ENCODE measurements at places on chromosomes 2 and 18.
A peak's percentile ranks its signal among the peaks of the same experiment; 100 is the strongest.

GRCh38 chr2:80288576-80288975, 16.0 kb downstream of the LRRTM1 start:
- no peak for DNase-seq

- DNase-seq = no peak
These were observed 52.2 kb downstream of the CRACDL start for GRCh38 chr2:98883780-98884211.

DNA sequence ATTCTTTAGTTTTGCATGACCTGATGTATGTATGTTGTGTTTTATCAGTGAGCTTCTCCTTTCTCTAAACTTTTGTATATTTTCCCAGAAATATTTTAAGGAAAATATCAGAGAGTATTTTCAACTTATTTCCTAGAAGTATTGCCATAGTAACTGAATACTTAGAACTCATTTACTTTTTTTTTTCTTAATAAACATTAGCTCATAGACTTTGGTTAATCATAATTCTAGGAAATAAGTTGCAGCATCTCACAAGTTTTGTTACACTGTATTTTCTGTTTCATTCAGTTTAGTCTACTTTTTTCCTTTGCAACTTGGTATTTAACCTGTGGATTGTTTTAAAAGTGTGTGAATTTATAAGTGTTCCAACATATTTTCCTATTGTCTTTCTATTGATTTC, 27.5 kb downstream of the SMCHD1 start:
- DNase-seq = no peak

DNA sequence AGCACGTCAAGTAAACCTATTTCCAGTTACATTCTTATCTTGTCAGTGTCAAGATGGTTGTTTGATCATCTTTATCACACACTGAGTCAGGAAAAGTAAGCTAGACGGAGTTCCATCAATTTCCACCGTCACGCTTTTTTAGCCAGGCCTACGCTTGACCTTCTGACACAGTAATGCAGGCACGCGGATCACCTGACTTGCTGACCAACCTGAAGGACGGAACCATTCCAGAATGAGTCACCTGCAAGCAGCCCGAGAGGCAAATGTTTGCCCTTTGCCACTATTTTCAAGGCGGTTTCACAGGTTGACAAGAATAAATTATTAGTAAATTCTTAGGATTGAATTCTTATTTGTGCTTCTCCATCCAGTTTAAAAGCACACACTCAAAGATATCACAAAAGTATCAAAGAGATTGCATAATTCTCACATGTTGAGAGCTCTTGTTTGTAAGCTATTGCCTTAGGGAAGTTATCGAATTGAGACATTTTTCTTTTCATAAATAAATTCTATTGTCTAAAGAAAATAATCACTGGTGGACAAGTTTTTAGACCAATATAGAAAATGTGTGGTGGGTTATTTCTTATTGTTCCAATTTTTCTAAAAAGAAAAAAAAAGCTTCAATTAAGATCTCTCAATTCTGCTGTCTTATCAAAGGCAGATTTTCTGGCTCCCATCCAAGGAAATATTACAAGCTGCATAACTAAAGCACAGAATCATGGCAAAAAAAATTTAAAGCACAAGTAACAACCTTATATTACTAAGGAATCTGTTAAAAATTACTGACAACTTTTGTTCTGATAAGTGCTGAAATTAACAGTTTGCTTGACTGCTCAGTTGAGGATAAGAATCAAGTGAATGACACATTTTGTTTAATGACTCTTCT, 31.9 kb downstream of the UXS1 start:
- DNase-seq = peak; percentile 74

- DNase-seq = no peak
These were observed 484.8 kb upstream of the ID2 start for GRCh38 chr2:8197101-8197500.

GRCh38 chr2:95037384-95037839, 11.9 kb downstream of the MAL start:
- no peak for DNase-seq

GRCh38 chr18:35993013-35993412, 20.5 kb downstream of the RMP24 start:
- DNase-seq = no peak

- peak; percentile 41 for DNase-seq
These were observed 112.5 kb upstream of the SLC38A11 start for GRCh38 chr2:165067643-165068486.

- peak; percentile 9 for DNase-seq
These were observed 71.7 kb upstream of the SKOR2 start for GRCh38 chr18:47323158-47323557.

GRCh38 chr18:12839526-12840196, 44.4 kb downstream of the PTPN2 start:
- DNase-seq = no peak

DNA sequence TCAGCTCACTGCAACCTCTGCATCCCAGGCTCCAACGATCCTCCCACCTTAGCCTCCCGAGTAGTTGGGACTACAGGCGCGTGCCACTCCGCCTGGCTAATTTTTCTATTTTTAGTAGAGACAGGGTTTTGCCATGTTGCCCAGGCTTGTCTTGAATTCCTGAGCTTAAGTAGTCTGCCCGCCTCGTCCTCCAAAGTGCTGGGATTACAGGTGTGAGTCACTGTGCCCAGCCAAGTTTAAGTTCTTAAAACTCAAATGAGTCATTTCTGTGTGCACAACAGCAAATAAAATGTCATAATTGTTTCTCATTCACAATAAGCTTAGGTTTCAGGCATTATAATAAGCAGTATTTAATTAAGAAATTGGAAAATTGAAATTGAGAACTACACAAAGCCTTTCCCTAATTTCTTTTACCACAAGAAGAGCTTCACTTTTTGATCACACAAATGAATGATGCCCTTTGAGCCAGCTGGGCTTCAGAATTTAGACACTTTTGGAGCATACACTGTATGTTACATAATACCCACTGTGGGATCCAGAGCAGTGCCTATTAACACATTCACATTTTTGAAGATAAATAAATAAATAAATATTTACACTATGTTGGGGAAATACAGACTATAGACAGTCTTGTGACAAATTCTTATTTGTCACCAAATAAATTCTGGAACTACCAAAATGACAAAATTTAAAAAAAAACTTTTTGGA, 8.6 kb upstream of the ME2 start:
- peak; percentile 34 for DNase-seq

DNA sequence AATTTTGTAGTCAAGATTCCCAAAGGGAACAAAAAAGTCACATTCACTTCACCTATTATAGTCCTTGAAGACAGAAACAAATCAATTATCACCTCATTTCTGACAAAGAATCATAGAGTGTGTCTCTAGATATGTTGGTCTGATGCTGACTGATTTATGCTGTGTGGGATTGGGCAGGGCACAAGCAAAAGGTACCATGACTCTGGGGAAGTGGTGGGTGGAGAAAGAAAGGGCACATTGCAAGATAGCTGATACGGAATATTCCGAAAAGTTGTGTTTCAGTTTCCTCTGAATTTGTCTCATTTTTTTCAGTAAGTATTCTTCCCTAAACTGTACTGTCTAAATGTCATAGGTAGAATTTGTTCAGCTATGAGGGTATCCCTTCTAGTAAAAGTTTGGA, 268.0 kb downstream of the MREG start:
- DNase-seq = no peak

DNA sequence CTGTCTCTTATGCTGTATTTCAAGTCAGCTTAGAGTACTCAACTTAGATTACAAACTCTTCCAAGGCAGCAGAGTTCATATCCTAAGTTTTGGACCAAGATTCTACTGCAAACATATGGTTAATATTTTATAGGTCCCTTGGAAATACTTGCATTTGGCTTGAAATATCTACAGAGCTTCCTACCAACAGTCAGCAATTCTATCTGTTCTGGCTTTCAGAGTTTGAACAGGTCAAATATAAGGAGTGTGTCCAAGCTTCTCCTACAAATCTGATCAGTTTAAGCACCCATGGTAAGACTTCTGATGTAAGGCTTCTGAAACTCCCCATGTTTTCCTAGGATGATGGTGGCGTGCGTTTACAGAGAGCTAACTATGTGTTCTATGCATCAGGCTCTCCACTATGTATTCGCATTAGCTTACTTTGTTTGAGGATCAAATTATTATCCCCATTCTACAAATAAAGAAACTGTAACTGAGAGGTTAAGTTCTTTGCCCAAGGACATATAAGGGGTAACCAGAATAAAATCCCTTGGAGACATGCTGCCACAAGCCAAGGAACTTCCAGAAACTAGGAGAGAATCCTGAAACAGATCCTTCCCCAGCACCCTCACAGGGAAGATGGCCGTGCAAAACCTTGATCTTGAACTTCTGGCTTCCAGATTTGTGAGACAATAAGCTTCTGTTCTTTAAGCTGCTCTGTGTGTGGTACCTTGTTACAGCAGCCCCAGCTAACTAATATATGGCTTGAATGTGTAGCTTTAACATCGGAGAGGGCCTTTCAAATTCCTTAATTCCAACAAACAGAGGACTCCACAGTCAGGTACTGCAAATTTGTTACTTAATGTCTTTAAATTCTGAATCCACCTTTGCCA, 55.1 kb downstream of the ATP8B1 start:
- DNase-seq = no peak

DNA sequence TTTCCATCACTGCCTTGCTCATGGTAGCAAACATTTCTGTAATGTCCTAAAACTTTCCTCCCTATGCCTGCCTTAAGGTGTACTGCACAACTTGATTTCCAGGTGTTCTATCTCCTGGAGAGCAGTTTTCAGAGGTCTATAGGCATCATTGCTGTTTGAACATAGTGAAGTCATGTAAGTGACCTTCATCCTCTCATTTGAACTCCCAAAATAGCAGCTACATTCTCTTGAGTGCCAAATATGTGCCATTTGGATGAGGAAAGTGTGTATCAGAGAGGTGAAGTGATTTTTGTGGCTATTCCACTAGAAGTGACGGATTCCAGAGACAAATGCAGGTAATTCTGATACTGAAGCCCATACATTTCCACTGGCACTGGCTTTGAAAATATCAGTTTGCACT, 3.4 kb downstream of the PPP1R1C start:
- no peak for DNase-seq

DNA sequence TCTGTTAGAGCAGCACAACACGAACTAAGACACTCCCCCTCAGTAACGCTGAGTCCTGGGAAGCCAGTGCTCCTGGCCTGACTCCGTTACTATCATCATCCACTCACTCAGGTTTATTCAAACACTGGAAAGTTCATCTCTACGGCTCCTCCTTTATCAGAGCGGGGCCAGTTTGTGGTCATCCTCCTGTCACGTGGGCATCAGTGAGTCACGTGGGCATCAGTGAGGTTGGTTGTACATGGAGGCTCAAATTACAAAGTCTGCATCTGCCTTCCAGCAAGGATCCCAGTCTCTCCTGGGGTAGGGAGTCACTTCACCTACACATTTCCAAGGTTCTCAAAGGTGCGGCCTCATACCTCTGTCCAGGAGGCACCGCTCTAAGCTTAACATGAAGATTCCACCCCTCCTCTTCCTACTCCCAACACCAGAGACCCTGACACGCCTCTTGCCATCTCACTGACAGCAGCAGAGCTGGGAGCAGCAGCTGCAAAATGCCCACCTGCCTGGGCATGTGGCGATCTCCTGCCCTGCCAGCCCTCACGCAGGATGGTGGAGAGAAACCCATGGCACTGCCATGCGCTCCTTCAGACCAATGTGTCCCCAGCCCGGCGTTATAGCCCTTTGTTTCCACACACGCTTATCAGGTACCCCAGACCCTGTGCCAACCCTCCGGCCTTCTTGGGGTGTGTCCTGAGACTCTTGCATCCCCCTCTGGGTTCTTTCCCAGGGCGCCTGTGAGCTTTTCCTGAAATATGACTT, 99.2 kb upstream of the PTPRM start:
- DNase-seq = no peak

GRCh38 chr2:227576110-227576509, 22.6 kb upstream of the SCYGR2 start:
- DNase-seq = no peak

DNA sequence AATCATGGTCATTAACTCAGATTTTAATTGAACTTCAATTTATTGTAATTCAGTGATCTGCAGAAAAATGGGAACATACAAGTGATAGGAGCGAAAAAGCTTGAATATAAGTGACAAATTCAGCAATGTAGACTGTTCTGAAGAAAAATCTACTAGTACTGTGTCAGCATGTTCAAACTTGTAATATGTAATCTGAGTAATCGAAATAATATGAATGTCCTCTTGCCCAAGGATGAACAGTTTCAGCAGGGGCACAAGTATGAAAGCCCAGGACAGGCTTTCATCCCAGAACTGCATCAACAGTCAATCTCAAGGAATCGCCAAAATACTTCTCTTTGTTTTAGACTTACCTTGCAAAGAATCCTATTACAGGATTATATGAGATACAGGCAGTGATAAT, 1110.5 kb downstream of the LRP1B start:
- no peak for DNase-seq

DNA sequence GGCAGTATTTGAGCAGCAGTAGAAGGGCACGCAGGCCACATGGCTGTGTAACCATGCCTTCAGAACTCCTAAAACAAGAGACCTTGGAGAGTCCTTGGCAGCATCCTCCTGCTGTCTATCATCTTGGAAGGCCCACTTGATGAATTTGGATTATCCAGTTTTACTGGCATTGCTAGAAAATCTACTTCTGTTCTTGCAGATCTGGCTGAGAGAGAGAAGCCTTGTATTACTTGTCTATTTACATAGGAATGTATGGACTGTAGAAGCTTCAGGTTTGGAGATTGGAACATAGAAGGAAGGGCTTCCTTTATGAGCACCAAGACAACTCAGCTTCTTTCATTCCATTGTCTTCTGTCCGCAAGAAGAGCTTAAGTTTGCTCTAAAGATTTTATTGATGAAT, 16.1 kb upstream of the GPBAR1 start:
- no peak for DNase-seq

DNA sequence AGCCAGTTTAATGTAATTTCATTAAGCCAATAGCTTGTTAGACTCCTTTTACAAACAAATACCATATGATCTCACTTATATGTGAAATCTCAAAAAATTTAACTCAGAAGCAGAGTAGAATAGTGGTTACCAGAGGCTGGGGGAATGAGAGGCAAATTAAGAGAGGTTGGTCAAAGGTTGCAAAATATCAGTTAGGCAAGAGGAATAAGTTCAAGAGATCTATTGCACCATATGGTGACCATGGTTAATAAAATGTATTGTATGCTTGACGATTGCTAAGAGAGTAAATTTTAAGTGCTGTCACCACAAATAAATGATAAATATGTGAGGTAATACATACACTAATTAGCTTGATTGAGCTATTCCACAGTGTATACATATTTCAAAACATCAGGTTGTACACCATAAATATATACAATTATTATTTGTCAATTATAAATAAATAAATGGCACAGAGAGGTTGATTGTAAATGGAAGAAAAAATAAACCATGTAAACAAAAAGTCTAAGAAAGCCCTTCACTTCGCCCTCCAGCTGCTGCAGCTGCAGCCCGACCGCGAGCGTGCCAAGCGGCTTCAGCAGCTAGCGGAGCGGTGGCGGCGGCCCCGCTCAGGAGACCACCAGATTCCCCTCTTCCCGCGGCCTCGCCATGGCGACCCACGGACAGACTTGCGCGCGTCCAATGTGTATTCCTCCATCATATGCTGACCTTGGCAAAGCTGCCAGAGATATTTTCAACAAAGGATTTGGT, 23.0 kb upstream of the ACTR2 start:
- DNase-seq = no peak

Measured in kidney glomerular epithelial cell (primary cell).